ENCODE measurements at places on chromosomes 4 and X. TPM values are rescaled to one million over a fixed set of nuclear protein-coding genes. Genes with fewer than 3 reads are reported as not detected.

EDA gene
- 5.9 TPM for total RNA-seq

GRCh38 chrX:103464774-103465117 is 54.5 kb downstream of the RAB40A start:
- peaks cover 4% of the 10 kb centered on the region for H3K27me3 ChIP-seq
- DNase-seq: peak; percentile 52
- peak overlapping the region; percentile 72 for H3K27ac ChIP-seq
- no peaks in the 10 kb centered on the region for H3K36me3 ChIP-seq

GRCh38 chrX:136823175-136823574 is 42.4 kb upstream of the ARHGEF6 start:
- H3K4me1 ChIP-seq: no peaks in the 10 kb centered on the region
- no peak overlapping the region for H3K27ac ChIP-seq
- H3K27me3 ChIP-seq: no peaks in the 10 kb centered on the region
- H3K36me3 ChIP-seq: peaks cover 4% of the 10 kb centered on the region

FAM236B gene
- not detected for total RNA-seq

- no peak for DNase-seq
- peaks cover 4% of the 10 kb centered on the region for H3K36me3 ChIP-seq
- H3K27me3 ChIP-seq: no peaks in the 10 kb centered on the region
- H3K27ac ChIP-seq: peak overlapping the region; percentile 71
- no peak overlapping the region for H3K4me3 ChIP-seq
- H3K4me1 ChIP-seq: peaks cover 12% of the 10 kb centered on the region
These were observed 99.5 kb downstream of the EFHC2 start for GRCh38 chrX:44244008-44244407.

GRCh38 chrX:40040686-40041461 is 56.9 kb downstream of the BCOR start:
- no peak for DNase-seq
- peaks cover 12% of the 10 kb centered on the region for H3K4me1 ChIP-seq
- H3K4me3 ChIP-seq: peak overlapping the region; percentile 43
- H3K27ac ChIP-seq: peak overlapping the region; percentile 89
- H3K36me3 ChIP-seq: no peaks in the 10 kb centered on the region
- no peaks in the 10 kb centered on the region for H3K27me3 ChIP-seq

TRIM61 gene
- total RNA-seq: not detected

DNA sequence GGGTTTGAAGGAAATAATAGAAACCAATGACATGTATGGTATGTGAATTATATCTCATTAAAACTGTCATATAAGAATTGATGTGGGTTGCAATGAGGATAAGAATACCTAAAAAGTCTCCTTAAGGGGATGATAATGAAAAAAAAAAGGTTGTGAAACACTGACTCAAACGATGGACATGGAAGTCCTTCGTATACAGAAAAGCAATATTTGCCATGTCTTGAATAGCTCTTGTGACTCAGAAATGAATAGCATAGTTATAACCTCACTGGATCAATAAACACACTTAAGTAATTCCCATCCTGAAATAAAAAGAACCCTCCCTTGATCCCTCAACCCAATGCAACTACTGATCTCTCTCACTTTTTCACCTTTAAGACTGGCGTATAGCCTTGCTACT is 89.7 kb downstream of the OPHN1 start:
- H3K27ac ChIP-seq: no peak overlapping the region
- H3K4me1 ChIP-seq: no peaks in the 10 kb centered on the region

IL2RG gene
- 347 TPM for total RNA-seq

GRCh38 chrX:124028182-124028581 is 66.7 kb downstream of the STAG2 start:
- H3K27me3 ChIP-seq: no peaks in the 10 kb centered on the region
- H3K4me3 ChIP-seq: no peak overlapping the region
- no peak overlapping the region for H3K27ac ChIP-seq
- H3K36me3 ChIP-seq: no peaks in the 10 kb centered on the region

GC gene
- total RNA-seq: not detected

GRCh38 chrX:153773218-153773611 is 7.6 kb upstream of the SRPK3 start:
- H3K36me3 ChIP-seq: no peaks in the 10 kb centered on the region
- H3K27me3 ChIP-seq: no peaks in the 10 kb centered on the region
- no peak for DNase-seq
- H3K27ac ChIP-seq: no peak overlapping the region
- peaks cover 2% of the 10 kb centered on the region for H3K4me1 ChIP-seq

GRCh38 chr4:144575181-144575580 is 70.8 kb upstream of the HHIP start:
- no peaks in the 10 kb centered on the region for H3K27me3 ChIP-seq
- no peak for DNase-seq
- no peak overlapping the region for H3K27ac ChIP-seq
- H3K4me3 ChIP-seq: no peak overlapping the region

GRCh38 chr4:38178392-38178995 is 218.3 kb downstream of the PTTG2 start:
- no peak overlapping the region for H3K4me3 ChIP-seq
- DNase-seq: no peak
- H3K27ac ChIP-seq: peak overlapping the region; percentile 86
- no peaks in the 10 kb centered on the region for H3K27me3 ChIP-seq
- H3K36me3 ChIP-seq: no peaks in the 10 kb centered on the region
- H3K4me1 ChIP-seq: peaks cover 29% of the 10 kb centered on the region

DNA sequence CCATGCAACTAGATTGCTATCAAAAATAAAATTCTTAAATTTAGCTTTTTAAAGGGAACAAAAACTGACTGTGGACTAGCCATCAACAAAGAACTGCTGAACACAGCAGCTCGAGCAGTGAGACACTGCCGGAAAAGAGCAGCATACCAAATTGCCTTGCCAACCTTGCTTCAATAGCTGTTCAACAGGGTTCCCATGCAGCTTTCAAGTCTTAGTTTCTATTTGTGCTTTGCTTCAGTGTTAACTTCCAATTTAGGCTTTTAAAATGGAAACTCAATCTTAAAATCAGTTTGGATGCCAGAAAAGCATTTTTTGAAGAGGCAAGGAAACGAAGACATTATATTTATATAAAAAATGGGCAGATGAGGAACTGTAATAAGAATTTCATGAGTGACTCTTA is 463.4 kb upstream of the MAGEB18 start:
- H3K36me3 ChIP-seq: no peaks in the 10 kb centered on the region
- H3K27ac ChIP-seq: no peak overlapping the region
- no peaks in the 10 kb centered on the region for H3K4me1 ChIP-seq
- no peaks in the 10 kb centered on the region for H3K27me3 ChIP-seq
- no peak overlapping the region for H3K4me3 ChIP-seq

GRCh38 chr4:5757536-5757935 is 46.5 kb downstream of the EVC start:
- no peak for DNase-seq
- peaks cover 6% of the 10 kb centered on the region for H3K4me1 ChIP-seq
- H3K27me3 ChIP-seq: no peaks in the 10 kb centered on the region

KDR gene
- total RNA-seq: not detected

RELL1 gene
- total RNA-seq: 30.1 TPM

ARHGAP6 gene
- 16.1 TPM for total RNA-seq

MAGEC1 gene
- not detected for total RNA-seq

GRCh38 chr4:151649479-151649878 is 111.3 kb downstream of the GATB start:
- no peak overlapping the region for H3K27ac ChIP-seq
- H3K4me3 ChIP-seq: no peak overlapping the region
- no peak for DNase-seq

ZNF827 gene
- total RNA-seq: 14.9 TPM

PRR32 gene
- not detected for total RNA-seq

DNA sequence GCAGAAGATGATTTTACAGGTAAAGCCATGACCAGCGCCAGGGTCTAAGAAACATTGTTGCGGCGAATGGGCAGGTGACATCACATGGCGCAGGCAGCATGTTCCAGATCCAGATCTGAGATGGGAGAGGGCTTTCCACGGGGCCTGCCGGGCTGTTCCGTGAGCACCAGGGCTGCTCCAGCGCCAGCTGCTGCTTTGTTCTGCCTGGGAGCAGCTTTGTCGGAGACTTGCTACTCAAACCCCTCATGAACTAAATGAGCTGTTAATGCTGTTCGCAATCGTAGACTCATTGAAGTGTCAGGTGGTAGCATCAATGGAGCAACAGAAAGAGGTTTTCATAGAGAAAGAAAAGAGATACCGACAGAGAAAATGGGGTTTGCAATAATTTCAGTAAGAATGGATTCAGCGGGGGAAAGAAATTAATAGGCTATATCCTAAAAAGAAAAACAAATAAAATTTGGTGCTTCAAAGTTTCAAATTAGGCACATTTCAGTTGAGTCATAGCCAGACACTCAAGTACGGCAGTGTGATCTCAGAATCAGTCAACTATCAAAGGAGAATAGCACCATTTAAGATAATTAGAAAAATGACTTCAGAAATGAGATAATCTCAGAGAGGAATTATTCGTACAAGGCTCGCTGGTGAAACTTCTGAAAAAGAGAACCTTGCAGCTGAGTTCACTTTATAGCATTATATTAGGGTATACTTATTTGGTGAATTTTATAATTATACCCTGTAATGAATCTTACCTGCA is 23.9 kb downstream of the SORBS2 start:
- H3K27ac ChIP-seq: no peak overlapping the region
- peaks cover 7% of the 10 kb centered on the region for H3K27me3 ChIP-seq
- DNase-seq: no peak
- no peaks in the 10 kb centered on the region for H3K36me3 ChIP-seq
- H3K4me1 ChIP-seq: no peaks in the 10 kb centered on the region
- no peak overlapping the region for H3K4me3 ChIP-seq

GRCh38 chr4:142408003-142408441 is 438.1 kb downstream of the INPP4B start:
- H3K4me1 ChIP-seq: peaks cover 34% of the 10 kb centered on the region
- no peak for DNase-seq
- no peaks in the 10 kb centered on the region for H3K27me3 ChIP-seq
- H3K27ac ChIP-seq: peak overlapping the region; percentile 97
- no peak overlapping the region for H3K4me3 ChIP-seq

CHRDL1 gene
- total RNA-seq: not detected
